ENCODE measurements at places on chromosomes 2 and 18. TPM values are rescaled to one million over a fixed set of nuclear protein-coding genes. Genes with fewer than 3 reads are reported as not detected.
A peak's percentile ranks its signal among the peaks of the same experiment; 100 is the strongest.

FBXO48 gene
- total RNA-seq = 1.8 TPM

KCNJ13 gene
- 4.2 TPM for total RNA-seq

TSGA10 gene
- 16.5 TPM for total RNA-seq

SPRED2 gene
- total RNA-seq = 18.8 TPM

DNA sequence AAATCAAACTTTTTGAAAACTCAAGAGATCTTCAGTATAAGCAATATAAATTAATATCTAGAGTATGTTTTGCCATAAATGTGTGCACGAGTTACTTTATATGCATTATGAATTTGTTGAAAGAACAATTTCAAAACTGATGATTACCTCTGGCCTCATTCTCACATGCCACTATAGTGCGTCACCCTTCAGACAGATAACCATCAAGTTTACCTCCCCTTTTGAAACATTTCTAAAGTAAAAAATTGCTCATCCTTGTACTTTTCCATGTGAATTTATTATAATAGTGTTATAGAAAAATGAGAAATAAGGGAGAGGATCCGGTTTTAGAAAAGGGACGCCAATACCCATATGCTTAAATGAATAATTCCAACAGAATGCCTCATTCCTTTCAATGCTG lies 38.3 kb downstream of the ZEB2 start:
- no peak overlapping the region for H3K27ac ChIP-seq
- no peak for DNase-seq
- peaks cover 32% of the 10 kb centered on the region for H3K4me1 ChIP-seq
- H3K4me3 ChIP-seq = no peak overlapping the region
- no peaks in the 10 kb centered on the region for H3K36me3 ChIP-seq
- no peaks in the 10 kb centered on the region for H3K27me3 ChIP-seq

DNA sequence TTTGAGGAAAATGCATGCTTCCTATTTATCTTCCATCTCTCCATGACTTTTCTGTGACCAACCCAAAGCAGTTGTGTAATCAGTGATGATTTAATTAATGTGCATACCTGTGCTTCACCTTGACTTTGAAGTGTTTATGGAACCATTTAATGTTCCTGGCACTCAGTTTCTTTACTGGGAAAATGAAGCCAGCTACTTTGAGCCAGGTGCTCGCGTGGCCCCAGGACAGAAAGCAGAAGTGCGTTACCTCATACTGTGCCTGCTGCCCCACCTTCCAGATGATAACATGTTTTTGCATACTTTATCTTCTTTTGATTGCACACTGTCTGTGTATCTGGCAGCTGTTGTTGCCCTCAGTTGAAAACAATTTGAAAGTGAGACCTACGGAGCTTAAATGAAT lies 61.3 kb downstream of the PMAIP1 start:
- H3K4me3 ChIP-seq = no peak overlapping the region
- no peaks in the 10 kb centered on the region for H3K27me3 ChIP-seq
- H3K4me1 ChIP-seq = no peaks in the 10 kb centered on the region
- no peaks in the 10 kb centered on the region for H3K36me3 ChIP-seq
- H3K27ac ChIP-seq = no peak overlapping the region
- no peak for DNase-seq

- no peaks in the 10 kb centered on the region for H3K4me1 ChIP-seq
- H3K27ac ChIP-seq = no peak overlapping the region
- DNase-seq = no peak
- no peaks in the 10 kb centered on the region for H3K36me3 ChIP-seq
- no peaks in the 10 kb centered on the region for H3K27me3 ChIP-seq
Observed at GRCh38 chr2:196448407-196449079, 191.0 kb upstream of the CCDC150 start.

DNA sequence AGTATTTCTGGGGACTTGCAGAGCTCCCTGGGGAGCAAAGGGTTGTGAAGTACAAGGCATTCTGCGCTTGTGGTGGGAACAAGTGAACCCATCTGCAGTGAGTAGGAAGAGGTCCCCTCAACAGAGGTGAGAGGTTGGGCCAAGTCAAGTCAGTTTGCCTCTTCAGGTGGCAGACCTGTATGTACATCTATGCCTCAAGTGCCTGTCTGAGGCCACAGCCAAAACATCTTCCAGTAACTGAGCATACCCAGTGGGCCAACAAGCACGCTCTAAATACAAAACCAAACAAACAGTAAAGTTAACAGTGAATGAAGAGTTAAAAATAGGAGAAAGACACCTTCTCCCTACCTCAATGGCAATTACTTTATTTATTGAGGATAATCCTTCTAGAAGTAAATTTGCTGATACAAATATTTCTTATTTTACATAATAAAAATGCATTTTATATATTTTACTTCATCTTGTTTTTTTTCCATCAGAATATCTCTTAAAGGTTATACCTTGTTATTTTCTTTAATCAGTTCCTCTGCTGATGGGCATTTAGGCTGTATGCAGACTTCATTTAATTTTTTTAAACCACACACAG lies 2.5 kb downstream of the GYPC start:
- peaks cover 24% of the 10 kb centered on the region for H3K4me1 ChIP-seq
- peak overlapping the region; percentile 91 for H3K27ac ChIP-seq

- H3K36me3 ChIP-seq = no peaks in the 10 kb centered on the region
- no peak for DNase-seq
- peaks cover 18% of the 10 kb centered on the region for H3K4me1 ChIP-seq
- no peak overlapping the region for H3K4me3 ChIP-seq
Observed at GRCh38 chr2:11833601-11834000, 87.2 kb downstream of the LPIN1 start.

DNA sequence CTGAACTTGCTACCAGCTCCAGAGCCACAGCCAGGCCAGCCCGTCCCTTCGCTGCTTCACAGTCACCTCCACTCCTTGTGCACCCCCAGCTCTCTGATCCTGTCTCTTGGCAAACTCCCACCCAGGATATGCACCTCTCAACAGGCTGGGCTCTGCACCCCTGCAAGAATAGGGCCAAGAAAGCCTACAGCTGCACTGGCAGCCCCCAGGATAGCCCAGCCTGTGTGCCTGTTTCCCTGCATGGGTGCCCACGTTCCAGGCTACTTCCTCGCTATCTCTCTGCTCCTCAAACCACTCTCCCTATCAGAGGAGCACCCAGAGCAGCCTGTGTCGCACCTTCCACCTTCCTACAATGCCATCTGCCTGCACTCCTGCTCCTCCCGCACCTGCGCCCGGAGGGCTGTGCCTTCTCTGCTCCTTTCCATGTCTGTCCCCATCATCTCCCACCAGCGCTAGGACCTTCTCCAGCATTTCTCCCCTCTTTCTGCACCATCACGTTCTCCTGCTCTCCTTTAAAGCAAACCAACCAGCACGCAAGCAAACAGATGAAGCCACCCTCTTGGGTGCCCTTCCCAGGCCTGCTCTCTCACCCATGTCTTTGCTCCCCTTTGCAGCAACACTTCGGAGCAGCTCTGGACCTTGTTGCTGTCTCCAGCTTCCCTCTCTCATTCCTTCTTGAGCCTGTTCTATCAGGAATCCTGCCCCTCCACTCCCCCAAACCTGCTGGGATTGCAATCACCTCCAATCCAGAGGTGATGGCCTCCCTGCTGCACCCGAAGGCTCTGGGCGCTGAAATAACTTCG lies 313.2 kb upstream of the HS6ST1 start:
- H3K4me1 ChIP-seq = no peaks in the 10 kb centered on the region
- H3K27ac ChIP-seq = no peak overlapping the region
- no peaks in the 10 kb centered on the region for H3K27me3 ChIP-seq
- H3K36me3 ChIP-seq = no peaks in the 10 kb centered on the region
- no peak for DNase-seq

GRCh38 chr18:45248240-45248903 lies 366.9 kb upstream of the SLC14A2 start:
- H3K4me3 ChIP-seq = no peak overlapping the region
- H3K27me3 ChIP-seq = no peaks in the 10 kb centered on the region
- no peak overlapping the region for H3K27ac ChIP-seq
- DNase-seq = no peak

DNA sequence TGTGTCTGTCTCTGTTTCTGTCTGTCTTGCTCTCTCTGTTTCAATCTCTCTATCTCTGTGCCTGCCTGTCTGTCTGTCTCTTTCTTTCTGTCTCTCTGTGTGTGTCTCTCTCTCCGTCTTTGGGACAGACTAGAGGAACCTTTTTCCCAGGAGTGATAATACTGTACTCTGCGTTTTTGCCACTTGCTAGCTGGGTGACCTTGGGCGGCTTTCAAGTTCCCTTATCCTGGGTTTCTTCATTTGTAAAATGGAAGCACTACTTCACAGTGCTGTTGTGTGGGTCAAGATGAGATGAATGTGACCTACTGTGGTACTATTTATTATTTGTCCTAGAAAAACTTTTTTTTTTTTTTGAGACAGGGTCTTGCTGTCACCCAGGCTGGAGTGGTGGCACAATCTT lies 42.4 kb downstream of the HPCAL1 start:
- H3K4me3 ChIP-seq = no peak overlapping the region
- H3K36me3 ChIP-seq = no peaks in the 10 kb centered on the region
- no peaks in the 10 kb centered on the region for H3K27me3 ChIP-seq
- DNase-seq = no peak

GRCh38 chr2:46780801-46781445 lies 134.7 kb downstream of the MCFD2 start:
- no peak overlapping the region for H3K4me3 ChIP-seq
- H3K4me1 ChIP-seq = peaks cover 14% of the 10 kb centered on the region
- H3K27me3 ChIP-seq = no peaks in the 10 kb centered on the region
- peak overlapping the region; percentile 17 for H3K27ac ChIP-seq
- DNase-seq = no peak
- no peaks in the 10 kb centered on the region for H3K36me3 ChIP-seq

DNA sequence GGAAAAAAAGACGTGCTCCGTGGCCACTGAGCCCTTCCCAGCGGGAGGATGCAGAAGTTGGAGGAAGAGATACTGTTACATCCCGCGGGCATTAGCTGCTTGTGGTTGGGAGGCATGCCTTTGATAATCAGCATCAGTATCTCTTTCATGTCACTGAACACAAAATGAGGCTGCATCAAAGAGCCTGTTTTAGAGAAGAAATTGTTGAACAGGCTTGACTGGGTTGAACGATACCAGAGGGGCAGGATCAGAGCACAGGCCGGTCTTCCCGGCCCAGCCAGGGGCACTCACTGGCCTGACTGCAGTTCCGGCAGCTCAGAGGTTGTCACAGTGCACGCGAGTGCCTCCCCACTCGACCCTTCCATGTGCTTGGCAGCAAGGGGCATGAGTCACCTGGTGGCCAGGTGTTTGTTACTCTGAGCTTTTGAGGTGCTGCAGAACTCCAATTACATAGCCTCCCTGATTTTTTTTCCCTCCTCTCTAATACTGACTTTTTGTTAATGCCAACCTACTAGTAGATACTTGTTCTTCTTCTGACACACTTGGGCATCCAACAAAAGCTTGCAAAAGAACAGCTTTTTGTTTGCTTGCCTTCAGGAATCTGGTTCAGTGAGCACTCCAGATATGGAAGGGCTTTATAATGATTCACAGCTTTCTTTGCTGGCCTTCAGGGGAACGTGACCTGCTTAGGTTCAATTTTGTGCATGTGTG lies 121.6 kb downstream of the VAPA start:
- no peak overlapping the region for H3K27ac ChIP-seq
- peak; percentile 76 for DNase-seq
- H3K4me3 ChIP-seq = no peak overlapping the region
- peaks cover 14% of the 10 kb centered on the region for H3K4me1 ChIP-seq
- no peaks in the 10 kb centered on the region for H3K36me3 ChIP-seq

DNA sequence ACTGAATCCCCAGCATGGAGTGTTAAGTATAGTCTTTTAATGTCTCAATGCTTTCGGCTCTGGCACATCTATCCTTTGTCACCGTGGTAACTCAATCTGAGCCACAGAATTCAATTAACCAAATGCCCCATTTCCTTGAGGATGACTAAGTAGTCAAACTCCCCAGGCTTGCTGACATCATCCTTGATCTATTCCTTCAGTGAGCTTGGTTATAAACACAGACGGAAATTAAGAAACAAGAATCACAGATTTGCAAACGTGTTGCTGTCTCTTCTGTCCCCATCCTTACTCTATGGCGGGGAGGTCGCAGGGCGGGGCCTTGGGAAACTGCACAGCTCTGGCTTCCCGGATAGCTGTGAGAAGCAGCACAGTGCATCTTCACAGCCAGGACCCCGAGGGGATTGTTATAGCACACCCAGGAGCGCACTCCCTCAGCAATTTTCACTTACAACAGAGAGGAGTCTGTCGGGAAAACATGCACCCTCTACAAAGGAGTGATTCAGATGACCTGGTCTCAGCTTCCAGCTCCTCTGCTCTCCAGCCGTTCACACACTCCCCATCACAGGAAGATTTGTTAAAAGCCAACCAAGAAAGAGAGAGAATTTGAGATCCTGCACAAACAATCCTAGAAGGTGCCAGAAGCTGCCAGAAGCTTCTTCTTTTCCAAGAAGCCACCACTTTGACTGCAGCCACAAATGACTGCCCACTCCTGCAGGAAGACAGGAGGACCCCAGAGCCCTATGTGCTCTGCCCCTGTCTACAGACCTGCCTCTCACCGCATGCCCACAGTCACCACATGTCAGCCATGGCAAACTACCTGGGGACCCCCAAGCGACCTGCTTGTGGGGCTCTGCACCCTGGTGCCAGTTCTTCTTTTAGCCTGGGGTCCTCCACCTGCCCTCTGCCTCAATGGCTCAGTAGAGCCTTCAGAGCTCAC lies 44.9 kb upstream of the YWHAQ start:
- H3K36me3 ChIP-seq = no peaks in the 10 kb centered on the region
- H3K4me1 ChIP-seq = no peaks in the 10 kb centered on the region
- H3K27me3 ChIP-seq = no peaks in the 10 kb centered on the region
- H3K27ac ChIP-seq = no peak overlapping the region

GRCh38 chr18:61658431-61658830 lies 234.4 kb downstream of the RNF152 start:
- H3K4me3 ChIP-seq = no peak overlapping the region
- H3K36me3 ChIP-seq = no peaks in the 10 kb centered on the region
- H3K27me3 ChIP-seq = no peaks in the 10 kb centered on the region

- peaks cover 18% of the 10 kb centered on the region for H3K4me1 ChIP-seq
- no peak for DNase-seq
- peak overlapping the region; percentile 81 for H3K4me3 ChIP-seq
- H3K36me3 ChIP-seq = no peaks in the 10 kb centered on the region
Observed at GRCh38 chr18:63421514-63421913, 762 bp downstream of the VPS4B start.

- no peaks in the 10 kb centered on the region for H3K27me3 ChIP-seq
- peak; percentile 6 for DNase-seq
- no peaks in the 10 kb centered on the region for H3K4me1 ChIP-seq
- H3K36me3 ChIP-seq = no peaks in the 10 kb centered on the region
- H3K27ac ChIP-seq = no peak overlapping the region
Observed at GRCh38 chr2:33275689-33276444, 200.6 kb upstream of the RASGRP3 start.

- H3K27me3 ChIP-seq = no peaks in the 10 kb centered on the region
- H3K4me3 ChIP-seq = no peak overlapping the region
- H3K27ac ChIP-seq = peak overlapping the region; percentile 49
- peaks cover 8% of the 10 kb centered on the region for H3K4me1 ChIP-seq
- H3K36me3 ChIP-seq = no peaks in the 10 kb centered on the region
Observed at GRCh38 chr2:181947273-181947672, 38.4 kb upstream of the PPP1R1C start.

GRCh38 chr2:95574506-95574905 lies 17.3 kb upstream of the TRIM43 start:
- no peak overlapping the region for H3K4me3 ChIP-seq
- H3K4me1 ChIP-seq = no peaks in the 10 kb centered on the region
- no peaks in the 10 kb centered on the region for H3K27me3 ChIP-seq
- no peaks in the 10 kb centered on the region for H3K36me3 ChIP-seq
